Stimulated activated CD4-positive, alpha-beta T cell treated with anti-CD3 and anti-CD28 coated beads, TNF-alpha, amount 100 ng/mL, for 4 hours (primary cell): ENCODE measurements at places on chromosomes 1 and 21.

GRCh38 chr1:226021401-226021800 lies 22.3 kb upstream of the SDE2 start:
- no peak for DNase-seq

GRCh38 chr1:18553388-18553787 lies 72.7 kb downstream of the KLHDC7A start:
- DNase-seq: no peak

DNA sequence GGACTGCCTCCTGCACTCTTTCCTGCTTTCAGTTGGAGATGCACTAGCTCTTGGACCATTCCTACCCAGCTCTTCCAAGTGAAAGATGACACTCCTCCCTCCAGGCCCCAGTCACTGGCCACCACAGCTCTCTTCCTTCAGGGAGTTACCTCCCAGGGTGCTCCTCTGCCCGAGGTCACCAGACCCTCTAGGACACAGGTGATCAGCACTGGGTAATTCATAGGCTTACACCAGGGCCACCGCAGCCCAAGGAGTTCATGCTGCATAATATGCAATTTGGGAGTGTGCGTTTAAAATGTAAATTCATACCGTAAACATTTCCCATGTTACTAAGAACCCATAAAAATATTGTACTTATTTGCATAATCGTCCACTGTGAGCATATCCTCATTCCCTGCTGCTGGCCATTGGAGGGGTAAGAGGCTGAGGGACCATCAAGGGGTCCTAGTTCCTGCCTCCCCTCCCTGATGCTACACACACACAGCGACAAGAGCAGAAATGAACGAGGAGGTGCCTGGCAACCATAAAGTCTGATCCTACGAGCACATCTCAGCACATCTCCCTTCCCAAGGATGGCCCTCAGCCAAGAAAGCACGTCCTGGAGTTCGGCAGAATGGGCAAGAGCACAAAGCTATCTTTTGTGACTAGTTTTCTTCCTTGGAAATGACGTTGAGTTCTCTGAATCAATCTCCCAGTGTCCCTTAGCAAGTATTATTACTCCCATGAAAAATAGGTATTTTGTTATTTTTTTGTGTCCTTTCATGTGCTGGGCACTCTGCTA lies 222.9 kb upstream of the RAB4A start:
- DNase-seq: no peak

GRCh38 chr1:117534995-117535467 lies 70.8 kb upstream of the TENT5C start:
- DNase-seq: no peak

DNA sequence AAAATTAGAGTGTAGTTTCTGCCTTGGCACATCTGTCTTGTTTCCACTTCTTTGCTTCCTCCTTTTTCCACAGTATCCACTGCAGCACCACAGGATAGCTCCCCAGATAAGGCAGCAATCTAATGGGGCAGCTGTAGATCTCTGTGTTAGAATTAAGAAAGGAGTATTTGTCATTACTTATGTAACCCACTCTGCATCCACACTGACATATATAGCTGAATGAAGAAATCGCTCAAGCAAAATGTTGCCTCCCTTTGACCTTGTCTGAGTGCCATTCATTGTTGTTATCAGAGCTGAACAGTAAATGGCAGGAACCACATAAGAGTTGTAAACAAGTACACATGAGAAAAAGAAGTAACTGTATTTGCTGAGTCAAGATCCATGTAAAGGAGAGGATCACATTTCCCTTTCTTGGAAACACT lies 45.9 kb upstream of the DPH5 start:
- no peak for DNase-seq

- no peak for DNase-seq
Observed at GRCh38 chr1:80436851-80437250, 1363.9 kb upstream of the ADGRL2 start.

GRCh38 chr1:174990382-174990999 lies 9.3 kb upstream of the CACYBP start:
- DNase-seq: no peak

- peak; percentile 58 for DNase-seq
Observed at GRCh38 chr21:37257967-37258877, 8.9 kb downstream of the VPS26C start.

DNA sequence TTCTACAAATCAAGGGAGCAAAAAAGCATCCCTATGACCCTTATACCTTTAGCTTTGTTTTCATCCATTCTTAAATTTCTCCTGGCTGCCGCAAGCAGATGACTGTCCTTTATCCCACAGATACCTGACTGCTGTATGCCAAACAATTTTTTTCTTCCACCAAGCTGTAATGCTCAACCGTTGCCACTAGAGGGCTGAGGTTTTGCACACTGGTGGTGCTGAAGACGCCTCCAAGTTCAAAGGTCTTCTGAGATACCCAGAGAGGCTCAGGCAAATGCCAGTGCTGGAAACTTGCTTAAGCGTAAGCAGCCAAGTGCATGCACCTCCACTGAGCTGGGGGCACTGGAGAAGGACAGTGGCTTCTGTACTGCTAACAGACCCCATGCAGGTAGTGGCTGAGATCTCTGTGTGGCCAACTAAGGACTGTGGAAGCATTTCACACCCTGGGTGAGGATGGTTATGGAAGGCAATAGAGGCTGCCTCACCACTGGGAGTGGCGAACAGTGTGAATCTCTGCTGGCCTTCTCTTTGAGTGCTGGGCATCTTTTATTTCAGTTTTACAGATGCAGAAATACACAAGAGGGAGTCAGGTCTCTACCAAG lies 28.5 kb downstream of the CNIH3 start:
- peak; percentile 18 for DNase-seq

- DNase-seq: no peak
Observed at GRCh38 chr1:8266436-8267165, 51.3 kb upstream of the SLC45A1 start.

DNA sequence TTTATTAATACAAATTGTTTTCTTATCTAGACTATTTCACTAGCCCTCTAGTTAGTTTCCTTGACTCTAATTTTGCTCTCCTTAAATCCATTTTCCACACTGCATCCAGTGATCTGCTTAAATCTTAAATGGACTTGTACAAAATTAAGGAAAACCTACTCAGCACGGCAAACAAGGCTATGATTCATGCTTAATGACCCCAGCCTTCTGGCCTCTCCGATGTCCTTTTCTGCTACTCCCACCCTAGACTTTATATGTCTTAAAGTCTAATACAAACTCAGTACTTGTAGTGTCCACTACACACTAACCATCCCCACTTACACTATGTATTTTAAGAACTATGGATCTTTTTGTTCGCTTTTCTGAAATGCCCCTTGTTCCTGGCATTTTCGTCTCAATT lies 2.2 kb downstream of the TMED5 start:
- DNase-seq: no peak

DNA sequence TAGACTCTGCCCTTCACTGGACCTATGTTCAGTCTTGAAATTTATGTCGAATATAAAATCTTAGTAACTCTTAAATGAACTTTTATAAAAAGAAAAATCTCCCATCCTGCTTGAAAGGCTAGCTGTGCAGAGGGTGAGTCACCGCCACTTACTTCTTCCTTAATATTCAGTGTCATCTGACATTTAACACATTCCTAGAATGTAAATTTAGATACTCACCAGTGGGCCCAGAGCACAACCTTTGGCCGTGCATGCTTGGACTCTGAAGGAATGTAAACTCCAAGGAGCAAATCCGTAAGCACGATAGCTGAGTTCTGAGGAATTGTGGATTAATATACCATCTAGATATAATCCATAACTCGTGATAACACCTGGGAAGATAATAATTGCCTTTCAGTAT lies 403.3 kb downstream of the KCTD3 start:
- no peak for DNase-seq

- DNase-seq: no peak
Observed at GRCh38 chr1:15172405-15173259, 19.1 kb downstream of the TMEM51 start.

GRCh38 chr21:46035809-46036695 lies 54.5 kb downstream of the COL6A1 start:
- no peak for DNase-seq

DNA sequence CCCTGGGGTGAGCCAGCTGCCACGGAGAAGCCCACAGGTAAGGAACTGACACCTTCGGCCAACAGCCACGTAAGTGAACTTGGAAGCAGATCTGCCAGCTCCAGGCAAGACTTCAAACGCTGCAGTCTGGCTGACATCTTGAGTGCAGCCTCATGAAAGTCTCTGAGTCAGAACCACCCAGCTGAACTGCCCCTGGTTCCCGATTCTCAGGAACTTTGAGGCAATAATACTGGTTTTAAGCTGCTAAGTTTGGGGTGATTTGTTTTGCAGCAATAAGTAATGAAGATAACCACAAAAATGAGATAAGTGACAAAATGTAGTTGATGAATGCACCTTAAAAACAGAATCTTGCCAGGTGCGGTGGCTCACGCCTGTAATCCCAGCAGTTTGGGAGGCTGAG lies 48.5 kb downstream of the MAP3K7CL start:
- no peak for DNase-seq

DNA sequence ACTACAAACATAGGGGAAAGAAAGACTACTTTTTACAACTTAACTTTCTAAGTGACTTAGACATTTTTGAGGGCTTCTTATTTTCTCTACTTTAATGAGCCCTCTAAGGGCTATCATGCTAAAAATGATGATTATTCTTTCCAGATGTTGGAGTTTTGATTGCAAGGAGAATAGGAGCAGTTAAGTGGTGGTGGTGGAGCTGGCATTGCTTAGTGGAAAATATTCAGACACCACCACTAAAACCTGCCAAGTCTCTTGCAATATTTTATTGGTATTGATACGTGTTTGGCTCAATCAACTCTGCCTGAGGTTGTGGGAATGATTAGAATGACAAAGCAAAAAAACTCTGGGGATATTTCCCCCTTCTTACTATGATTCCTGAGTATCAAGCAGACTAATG lies 82.6 kb upstream of the PTGFR start:
- no peak for DNase-seq

- no peak for DNase-seq
Observed at GRCh38 chr1:21926814-21927532, 10.1 kb downstream of the HSPG2 start.

GRCh38 chr1:41325801-41326200 lies 35.4 kb upstream of the FOXO6 start:
- DNase-seq: no peak

DNA sequence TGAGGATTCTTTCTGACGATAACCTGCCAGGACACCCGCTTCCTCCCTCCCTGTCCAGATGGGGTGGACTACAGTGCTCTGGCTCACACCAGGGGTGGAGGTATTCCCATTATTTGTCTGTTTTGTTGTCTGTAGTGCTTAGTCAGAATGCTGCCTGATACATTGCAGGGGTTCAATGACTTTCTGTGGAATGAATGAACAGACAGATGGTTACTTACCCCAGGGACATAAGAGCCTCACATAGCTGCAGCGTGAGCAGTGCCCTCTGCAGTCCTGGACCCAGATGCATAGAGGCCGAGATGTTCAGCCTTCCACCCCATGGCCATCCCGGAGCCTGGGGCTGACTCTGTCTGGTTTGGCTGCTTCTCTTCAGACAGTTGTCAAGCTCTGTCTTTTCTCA lies 13.0 kb upstream of the F3 start:
- DNase-seq: no peak

- no peak for DNase-seq
Observed at GRCh38 chr1:23732363-23733224, 10.7 kb upstream of the ELOA start.

DNA sequence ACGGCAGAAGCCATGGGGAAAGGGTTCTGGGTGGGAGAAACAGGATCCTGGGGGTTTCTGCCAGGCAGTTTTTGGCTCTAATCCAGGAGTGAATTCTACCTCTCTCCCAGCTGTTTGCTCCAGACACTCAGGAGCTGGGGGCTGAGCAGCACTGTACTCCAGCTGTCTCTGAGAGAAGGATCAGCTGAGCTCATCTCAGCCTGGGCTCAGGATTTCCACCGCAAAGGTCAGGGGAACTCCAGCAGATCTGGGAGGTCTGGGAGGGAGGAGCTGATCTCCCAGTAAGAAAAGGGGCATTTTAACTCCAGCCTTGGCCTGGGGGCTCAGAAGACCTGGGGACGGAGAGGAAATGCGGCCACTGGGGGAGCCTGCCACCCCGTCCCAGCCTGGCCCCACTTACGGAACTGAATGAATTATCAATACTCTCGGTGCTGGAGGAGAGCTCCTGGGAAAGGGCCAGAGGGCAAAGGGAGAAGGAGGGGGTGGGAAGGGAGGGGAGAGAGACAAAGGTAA lies 17.3 kb downstream of the PI4KB start:
- no peak for DNase-seq

DNA sequence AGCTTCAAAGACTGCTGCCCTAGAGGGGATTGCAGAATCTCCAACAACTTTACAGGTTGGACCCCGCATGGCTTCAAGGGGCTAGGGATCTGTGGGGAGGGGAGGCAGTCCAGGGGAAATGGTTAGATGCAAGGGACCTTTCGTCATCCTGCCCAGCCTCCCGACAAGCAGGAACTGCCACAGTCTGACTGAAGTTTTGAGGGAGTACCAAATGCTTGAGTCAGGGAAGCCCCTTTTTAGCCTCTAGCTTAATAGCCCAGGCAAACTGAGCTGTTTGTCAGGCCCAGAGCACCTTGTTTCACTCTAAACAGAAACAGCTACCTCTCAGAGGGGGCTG lies 1.1 kb downstream of the TOR3A start:
- DNase-seq: no peak

DNA sequence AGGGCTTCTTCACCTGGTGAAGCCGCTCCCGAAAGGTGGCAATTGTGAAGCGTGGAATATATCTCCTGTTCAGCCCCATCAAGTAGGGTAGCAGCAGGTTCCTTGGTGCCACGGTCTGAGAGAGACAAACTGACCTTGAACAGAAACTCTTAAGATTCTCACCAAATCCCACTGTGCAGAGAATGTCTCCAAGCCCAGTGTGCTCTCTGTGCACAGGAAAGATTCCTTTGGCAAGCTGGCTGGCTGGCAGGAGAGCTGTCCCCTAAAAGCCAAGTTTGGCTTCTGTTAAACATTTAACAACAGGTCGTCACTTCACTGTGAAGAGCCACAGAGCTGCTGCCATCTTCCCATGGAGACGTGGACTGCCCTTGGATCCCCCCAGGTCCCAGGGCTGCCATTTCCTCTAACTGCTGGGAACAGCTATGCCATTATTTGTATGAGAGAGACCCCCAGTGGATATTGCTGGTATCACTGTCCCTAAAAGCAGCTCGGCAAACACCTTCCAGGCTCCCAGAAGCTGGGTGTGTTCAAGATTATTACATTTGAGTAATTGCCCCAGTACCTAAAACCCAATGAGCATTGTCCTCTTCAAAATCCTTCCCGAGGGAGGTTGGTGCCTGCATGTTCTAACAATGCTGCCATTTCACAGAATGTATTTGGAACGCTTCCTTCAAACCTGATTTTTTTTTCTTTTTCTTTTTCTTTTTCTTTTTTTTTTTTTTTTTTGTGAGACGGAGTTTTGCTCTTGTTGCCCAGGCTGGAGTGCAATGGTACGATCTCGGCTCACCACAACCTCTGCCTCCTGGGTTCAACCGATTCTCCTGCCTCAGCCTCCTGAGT lies 71.8 kb downstream of the CD58 start:
- DNase-seq: no peak
